Lower leg skin (tissue), 4 donors: ENCODE measurements at places on chromosomes 6 and 20. TPM values are rescaled to one million over a fixed set of nuclear protein-coding genes. Genes with fewer than 3 reads are reported as not detected.

The SSR1 gene
- total RNA-seq = 31.4 TPM

The YTHDF1 gene
- 30.8 TPM for total RNA-seq

The TNXB gene
- 155 TPM for total RNA-seq

The TCF15 gene
- total RNA-seq = not detected

The E2F1 gene
- 5.3 TPM for total RNA-seq

The SNAI1 gene
- 1.3 TPM for total RNA-seq

The RAB23 gene
- total RNA-seq = 7.6 TPM

The GPANK1 gene
- total RNA-seq = 26.0 TPM

The AMD1 gene
- total RNA-seq = 44.1 TPM

The LTB gene
- total RNA-seq = not detected

The PCK1 gene
- total RNA-seq = 1.4 TPM

The FLRT3 gene
- 26.9 TPM for total RNA-seq

The IL17A gene
- not detected for total RNA-seq

The FAXC gene
- 2.2 TPM for total RNA-seq

The HLA-DRB5 gene
- total RNA-seq = 1.4 TPM

The SIRPB2 gene
- 4.4 TPM for total RNA-seq

The GSTA1 gene
- total RNA-seq = not detected

The GUCA1A gene
- total RNA-seq = not detected

The MDFI gene
- total RNA-seq = 30.4 TPM

The BPIFB2 gene
- not detected for total RNA-seq

The OPRL1 gene
- total RNA-seq = 0.88 TPM

The PLG gene
- total RNA-seq = not detected

The PRKN gene
- total RNA-seq = 11.3 TPM

The PBX2 gene
- total RNA-seq = 62.4 TPM

The LPIN3 gene
- 53.3 TPM for total RNA-seq

The MOCS1 gene
- total RNA-seq = 13.9 TPM

The PRR18 gene
- total RNA-seq = not detected

The DCDC2 gene
- not detected for total RNA-seq

The TRIM40 gene
- not detected for total RNA-seq

The DPPA5 gene
- not detected for total RNA-seq

The FOXF2 gene
- total RNA-seq = 0.89 TPM

The TFAP2D gene
- total RNA-seq = not detected

The ERVFRD-1 gene
- total RNA-seq = not detected

The VPS16 gene
- 38.2 TPM for total RNA-seq

The LZTS3 gene
- 5.7 TPM for total RNA-seq

The BAG2 gene
- total RNA-seq = 1.1 TPM
